ENCODE measurements at places on chromosomes 11 and 22.

- no peak for DNase-seq
Measured at GRCh38 chr11:117482881-117483280, 155.2 kb downstream of the CEP164 start.

GRCh38 chr11:21461701-21462100 is 731.2 kb upstream of the ANO5 start:
- DNase-seq, result no peak

GRCh38 chr11:72615329-72615728 is 58.9 kb downstream of the PDE2A start:
- no peak for DNase-seq

DNA sequence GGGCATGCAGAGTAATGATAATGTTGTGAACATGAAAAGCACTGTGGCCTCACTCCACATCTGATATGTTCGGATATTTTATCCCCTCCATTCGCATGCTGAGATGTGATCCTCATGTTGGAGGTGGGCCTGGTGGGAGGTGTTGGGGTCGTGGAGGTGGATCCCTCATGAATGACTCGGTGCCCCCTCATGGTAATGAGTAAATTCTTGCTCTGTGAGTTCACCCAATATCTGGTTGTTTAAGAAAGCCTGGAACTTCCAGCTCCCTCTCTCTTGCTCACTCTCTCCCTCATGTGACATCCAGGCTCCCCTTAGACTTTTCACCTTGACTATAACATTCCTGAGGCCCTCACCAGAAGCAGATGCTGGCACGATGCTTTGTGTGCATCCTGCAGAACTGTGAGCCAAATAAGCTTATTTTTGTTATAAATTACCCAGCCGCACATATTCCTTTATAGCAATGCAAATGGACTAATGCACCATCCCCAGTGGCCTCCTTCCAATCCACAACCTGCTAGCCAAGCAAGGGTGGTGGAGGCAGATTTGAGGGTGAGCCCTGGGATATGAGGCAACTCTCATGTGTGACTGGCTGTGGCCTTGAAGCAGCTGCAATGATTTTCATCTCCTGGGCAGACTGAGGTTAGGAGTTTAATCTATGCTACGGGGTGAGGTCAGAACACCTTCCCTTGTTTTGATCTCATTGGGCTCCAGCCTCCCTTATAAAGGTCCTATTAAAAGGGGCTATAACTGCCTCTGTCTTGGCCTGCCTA is 276.5 kb downstream of the ETS1 start:
- DNase-seq, result no peak

DNA sequence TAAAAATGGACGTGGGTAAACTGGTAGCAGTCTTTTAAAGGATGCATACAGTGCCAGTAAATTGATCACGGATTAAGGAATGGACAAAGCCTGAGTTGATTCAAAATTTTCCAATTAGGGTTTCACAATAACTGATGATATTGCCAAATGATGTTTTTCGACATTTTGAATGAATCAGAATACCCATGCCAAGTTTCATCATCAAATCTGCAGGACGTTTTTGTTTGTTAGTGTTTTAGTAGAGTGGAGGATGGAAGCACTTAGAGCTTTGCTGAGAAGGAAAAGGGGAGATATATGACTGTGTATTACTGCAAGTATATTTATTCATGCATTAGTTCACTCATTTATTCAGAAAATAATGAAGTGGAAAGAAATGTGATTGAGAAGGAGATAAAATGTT is 78.3 kb downstream of the SLC17A6 start:
- DNase-seq, result no peak

DNA sequence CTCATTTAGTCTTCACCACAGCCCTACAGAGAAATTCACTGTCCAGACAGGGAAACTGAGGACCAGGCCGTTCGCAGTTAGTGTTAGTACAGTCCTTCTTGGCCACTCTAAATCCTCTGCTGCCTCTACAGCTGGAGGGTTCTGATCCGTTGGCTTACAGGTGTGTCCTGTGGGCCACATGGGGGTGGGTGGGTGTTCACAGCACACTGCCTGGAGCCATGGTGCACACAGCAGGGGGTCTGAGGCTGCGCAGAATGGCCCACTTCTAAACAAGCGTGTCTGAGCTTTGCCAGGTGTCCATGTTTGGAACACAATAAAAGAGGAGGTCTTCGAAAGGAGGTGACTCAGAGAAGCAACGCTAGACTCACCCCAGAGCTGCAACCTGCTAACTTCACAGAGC is 249.0 kb downstream of the ST3GAL4 start:
- DNase-seq, result no peak

DNA sequence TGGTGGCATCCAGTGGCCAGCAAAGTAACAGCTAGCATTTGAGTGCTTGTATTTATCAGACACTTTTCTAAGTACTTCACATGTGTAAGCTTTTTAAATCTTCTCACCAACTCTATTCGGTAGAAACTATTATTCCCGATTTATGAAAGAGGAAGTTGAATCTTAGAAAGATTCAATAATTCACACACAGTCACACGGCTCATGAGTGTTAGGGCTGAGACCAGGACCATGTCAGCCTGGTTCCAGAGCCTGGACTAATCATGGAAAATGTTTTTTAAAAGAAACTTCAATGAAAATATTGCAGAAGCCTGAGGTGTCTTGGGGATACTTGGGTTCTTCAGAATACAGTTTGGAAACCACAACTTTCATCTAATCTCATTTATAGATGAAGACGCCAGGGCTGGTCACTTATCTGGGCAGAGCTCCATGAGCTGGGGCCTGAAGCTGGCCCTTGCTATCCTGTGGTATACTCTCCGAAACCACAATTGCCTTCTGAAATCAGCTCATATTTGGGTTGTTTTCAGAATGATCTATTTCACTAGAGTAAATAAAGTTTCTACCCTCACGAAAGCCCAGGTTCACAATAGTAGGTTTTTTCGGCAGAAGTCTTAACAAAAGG is 4.3 kb upstream of the CRTAM start:
- DNase-seq, result no peak

GRCh38 chr22:24592851-24593558 is at the start of gene LRRC75B:
Gene LRRC75B, minus strand, starts transcription at chr22:24593073. Its CDS starts 34 bp downstream, at chr22:24593039.
- DNase-seq, result peak; percentile 88

GRCh38 chr11:19102521-19102900 is 14.5 kb upstream of the ZDHHC13 start:
- no peak for DNase-seq

- no peak for DNase-seq
Measured at GRCh38 chr11:32137263-32137662, 46.4 kb downstream of the RCN1 start.

DNA sequence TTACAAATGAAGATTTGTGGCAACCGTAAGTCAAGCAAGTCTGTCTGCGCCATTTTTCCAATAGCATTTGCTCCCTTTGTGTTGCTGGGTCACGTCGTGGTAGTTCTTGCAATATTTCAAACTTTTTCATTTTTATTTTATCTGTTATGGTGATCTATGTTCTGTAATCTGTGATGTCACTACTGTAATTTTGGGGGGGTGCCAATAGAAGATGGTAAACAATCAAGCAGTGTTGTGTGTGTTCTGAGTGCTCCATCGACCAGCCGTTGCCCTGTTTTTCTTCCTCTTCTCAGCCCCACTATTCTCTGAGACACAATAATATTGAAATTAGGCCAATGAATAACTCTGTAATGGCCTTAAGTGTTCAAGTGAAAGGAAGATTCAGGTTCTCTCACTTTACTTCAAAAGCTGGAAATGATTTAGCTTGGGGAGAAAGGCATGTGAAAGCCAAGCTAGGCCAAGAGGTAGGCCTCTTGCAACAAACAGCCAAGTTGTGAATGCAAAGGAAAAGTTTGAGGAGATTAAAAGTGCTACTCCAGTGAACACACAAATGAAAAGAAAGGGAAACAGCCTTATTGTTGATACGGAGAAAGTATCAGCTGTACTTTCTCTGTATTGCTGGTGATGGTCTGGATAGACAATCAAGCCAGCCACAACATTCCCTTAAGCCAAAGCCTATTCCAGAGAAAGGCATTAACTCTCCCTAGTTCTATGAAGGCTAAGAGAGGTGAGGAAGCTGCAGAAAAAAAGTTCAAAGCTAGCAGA is 7.5 kb downstream of the ZC3H12C start:
- no peak for DNase-seq

- no peak for DNase-seq
Measured at GRCh38 chr11:16787035-16787742, 48.7 kb downstream of the C11orf58 start.

GRCh38 chr11:113188371-113188834 is 126.0 kb upstream of the TTC12 start:
- DNase-seq, result no peak

DNA sequence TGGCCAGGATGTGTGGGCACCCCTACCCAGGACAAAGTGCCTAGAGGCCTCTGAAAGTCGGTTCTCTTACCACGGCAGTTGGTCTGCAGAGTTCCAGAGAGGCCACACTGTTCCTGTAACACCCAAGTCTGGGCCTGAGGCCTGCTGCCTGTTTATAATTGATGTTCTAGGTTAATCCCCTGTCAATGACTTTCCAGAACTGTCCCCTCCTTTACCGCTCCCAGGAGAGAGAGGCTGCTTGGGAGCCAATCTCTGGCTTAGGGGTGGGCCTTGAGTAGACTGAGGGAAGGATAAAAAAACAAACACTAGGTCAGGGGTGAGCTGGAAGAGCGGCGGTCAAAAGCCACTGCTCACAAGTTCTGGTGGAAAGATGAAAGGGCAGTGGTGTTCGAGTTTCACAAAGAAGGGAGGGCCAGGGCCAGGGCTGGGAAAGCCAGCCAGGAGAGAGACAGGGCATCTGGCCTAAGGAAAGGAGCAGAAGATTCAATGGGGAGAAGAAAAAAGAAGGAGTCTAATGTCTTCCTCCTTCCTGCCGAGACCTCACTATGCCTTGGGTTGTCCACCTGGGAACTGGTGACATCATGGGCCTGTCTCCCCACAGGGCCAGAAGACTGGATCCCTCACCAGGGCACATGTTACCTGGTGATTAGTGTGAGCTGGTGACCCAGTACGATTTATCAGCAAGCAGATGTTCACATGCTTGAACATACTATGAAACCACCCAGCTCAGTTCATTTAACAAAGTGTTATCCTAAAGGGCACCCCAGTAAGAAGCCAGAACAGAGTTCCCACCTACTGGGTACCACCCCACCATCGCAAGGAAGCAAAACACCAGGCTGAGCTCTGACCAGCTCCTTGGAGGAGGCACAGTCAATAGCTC is 50.2 kb downstream of the PC start:
- peak; percentile 48 for DNase-seq

DNA sequence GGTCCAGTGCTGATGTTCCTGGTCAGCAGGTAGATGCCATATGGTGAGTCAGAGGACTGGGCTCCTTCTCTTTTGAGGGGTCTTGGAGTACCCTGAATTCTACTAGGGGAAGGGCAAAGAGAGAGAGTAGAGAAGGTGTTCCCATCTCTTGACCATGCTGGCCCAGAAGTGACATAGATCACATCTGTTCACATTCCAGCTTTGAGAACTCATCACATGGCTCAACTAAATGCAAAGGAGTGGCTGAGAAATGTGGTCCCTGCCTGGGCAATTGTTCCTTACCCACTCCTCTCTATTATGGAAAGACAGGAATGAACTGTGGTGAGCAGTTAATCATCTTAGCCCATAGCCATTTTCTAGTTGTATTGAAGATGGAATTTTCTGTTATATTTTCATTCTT is 105.4 kb upstream of the TIMP3 start:
- no peak for DNase-seq

- no peak for DNase-seq
Measured at GRCh38 chr22:44112191-44112590, 68.5 kb upstream of the PARVG start.

DNA sequence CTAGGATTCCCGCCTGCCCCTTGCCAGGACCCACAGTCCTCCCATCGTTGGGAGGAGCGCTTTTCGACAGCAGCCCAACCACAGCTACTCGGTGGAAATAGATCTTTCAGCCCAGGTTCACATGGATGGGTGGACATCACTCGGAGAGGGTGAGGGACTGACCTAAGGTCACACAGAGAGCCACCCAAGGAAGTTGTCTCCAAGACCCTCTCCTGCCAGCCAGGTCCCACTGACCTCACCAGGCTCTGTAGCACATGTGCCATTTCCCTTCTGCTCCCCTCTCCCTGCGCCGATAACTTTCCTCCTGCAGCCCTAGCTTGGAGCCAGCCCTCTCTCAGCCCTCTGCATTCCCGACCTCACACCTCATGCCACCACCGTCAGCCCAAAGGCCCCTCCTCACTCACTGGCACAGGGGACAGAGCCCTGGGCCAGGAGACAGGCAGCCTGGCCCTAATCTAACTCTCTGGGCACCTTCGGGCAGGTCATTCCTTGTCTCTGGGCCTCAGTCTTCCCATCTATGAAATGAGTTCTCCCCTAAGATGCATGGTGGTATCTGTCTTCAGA is 4.7 kb downstream of the KCNJ4 start:
- DNase-seq, result no peak

- no peak for DNase-seq
Measured at GRCh38 chr11:6992457-6993417, 27.4 kb downstream of the ZNF214 start.

GRCh38 chr11:17750013-17750800 is 15.6 kb downstream of the KCNC1 start:
- DNase-seq, result no peak

DNA sequence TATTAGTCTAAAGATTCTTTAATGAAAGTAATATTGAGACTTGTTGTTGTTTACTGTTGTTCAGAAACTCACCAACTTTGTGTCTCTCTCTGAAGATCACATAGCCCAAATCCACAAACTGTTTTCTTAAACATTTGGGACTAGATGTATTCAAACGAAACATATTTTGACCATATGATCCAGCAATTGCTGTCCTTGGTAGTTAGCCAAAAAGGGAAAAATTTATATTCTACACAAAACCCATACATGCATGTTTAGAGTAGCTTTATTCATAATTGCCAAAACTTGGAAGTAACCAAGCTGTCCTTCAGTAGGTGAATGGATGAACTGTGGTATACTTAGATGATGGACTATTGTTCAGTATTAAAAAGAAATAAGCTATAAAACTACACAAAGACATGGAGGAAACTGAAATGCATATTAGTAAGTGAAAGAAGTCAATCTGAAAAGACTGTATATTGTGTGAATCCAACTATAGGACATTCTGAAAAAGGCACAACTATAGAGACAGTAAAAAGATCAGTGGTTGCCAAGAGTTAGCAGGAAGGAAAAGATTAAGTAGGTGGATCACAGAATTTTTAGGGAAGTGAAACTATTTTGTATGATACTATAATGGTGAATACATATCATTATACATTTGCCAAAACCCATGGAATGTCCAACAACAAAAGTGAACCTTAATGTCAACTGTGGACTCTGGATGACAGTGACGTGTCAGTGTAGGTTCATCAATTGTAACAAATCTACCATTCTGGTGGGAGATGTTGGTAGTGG is 442.9 kb downstream of the INSC start:
- DNase-seq, result no peak

Measured in ureter (tissue), 1 donor.